Cardiac muscle cell (in vitro differentiated cells and primary cell): ENCODE measurements at places on chromosomes 2 and 18. TPM values are rescaled to one million over a fixed set of nuclear protein-coding genes. Genes with fewer than 3 reads are reported as not detected.

DNA sequence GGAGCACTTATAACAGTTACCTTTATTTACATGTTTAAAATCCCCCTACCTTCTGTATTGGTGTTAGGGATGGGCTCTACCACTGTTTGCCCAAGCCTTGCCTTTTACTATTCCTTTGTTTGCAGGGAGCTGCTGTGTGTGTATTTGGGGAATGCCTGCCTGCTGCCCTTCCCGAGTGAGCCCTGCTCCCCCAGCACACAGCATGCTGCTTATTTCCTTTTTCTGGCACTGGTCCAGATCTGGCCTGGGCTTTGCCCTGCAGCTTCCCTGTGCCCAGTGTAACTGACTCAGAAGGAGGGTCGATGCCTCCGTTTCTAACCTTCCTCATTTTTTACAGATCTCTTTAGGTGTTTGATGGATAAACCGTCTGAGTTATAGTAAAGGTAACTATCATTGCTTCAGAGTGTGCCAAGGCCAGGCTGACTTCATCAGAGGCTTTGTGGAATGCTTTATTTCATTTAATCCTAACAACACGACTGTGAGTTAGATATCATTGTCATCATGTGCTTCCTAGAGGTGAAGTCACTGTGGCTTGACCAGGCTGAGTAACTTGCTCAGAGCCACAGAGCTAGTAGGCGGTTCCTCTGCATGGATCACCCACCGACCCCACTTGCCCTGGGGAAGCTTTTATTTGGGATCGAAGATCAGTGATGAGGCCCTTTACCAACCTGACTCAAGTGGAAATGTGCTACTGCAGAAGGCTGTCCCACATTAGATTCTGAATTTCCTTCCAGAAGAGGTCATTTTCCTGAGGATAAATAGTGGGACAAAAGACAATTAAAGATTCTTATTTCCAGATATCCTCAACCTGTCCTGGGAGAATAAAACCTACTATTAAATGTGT lies 238.8 kb downstream of the ZNF407 start:
- no peak overlapping the region for H3K27ac ChIP-seq
- no peaks in the 10 kb centered on the region for H3K27me3 ChIP-seq
- H3K4me3 ChIP-seq = no peak overlapping the region
- H3K36me3 ChIP-seq = no peaks in the 10 kb centered on the region

DNA sequence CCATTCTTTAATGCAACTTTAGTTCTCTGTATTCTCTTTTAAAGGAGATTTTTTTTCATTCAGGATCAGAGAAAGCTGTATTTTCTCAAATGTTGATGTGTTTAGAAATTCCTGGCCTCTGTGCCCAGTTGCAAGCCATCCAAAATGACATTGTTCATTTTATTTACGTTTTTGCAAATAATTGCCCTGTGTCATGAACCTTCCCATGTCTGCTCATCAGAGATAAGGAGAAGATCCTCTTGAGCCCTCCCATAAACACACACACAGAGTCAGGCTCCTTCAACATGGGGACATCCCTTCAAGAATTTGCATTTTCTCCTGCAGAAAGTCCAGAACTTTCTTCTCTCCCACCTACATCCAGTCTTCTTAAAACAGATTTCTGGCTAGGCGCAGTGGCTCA lies 258.8 kb downstream of the GBX2 start:
- H3K27me3 ChIP-seq = no peaks in the 10 kb centered on the region
- DNase-seq = no peak
- H3K4me3 ChIP-seq = no peak overlapping the region

RPRM gene
- total RNA-seq = 0.07 TPM in 1 of 2 replicates, not detected in the other

STPG4 gene
- total RNA-seq = not detected in 2 replicates

KLHL41 gene
- total RNA-seq = 33.1 and 56.3 TPM in 2 replicates
